ENCODE measurements at places on chromosomes 7 and 10.

DNA sequence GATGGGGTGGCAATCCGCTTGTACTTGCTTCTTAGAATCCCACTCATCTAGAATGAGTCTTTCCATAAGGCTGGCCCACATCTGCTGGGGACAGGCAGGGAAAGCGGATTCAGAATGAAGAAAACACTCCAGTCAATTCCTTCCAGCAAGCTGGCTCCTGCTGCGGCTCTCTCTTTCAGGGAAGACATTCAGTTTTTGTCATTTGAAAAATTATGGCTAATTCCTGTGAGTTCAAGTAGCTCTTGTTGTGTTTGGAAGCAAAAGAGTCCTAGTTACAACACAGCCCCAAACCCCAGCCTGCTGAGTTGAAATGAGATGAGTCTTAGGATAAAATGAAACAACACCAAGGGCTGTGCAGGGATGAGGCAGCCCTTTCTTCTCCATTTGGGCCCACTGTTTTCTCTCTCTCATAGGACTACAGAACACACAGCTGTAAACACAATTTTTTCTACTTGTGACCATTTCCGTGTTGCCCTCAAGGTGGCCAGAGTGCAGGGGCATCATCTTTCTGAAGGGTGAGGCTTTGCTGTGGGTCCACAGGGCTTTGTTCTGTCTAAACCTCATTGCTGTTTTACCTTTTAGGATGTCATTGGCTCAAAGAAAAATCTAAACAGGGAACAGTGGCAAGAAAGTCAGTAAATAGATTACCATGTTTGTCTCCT lies 90.8 kb upstream of the EEPD1 start:
- no peak for DNase-seq

DNA sequence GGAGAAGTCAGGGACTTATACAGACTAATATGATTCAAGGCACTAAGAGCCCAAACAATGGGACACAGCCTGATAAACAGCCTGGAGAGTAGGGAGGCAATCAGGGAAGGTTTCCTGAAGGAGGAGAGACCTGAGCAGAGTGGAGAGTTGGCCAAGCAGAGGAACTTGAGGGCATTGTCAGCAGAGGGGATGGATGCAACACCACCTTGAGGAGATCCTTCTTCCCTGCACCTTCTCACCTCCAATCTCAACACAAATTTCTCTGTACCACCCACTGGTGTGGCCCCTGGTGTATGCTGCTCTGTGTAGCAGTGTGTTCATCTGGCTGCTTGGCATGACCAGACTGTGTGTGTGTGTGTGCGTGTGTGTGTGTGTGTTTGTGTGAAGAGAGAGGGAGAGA lies 146.2 kb downstream of the WDR11 start:
- DNase-seq, result no peak

- DNase-seq, result no peak
Observed at GRCh38 chr10:29862923-29863614, 196.3 kb downstream of the JCAD start.

GRCh38 chr10:102994531-102995295 lies 76.6 kb downstream of the CNNM2 start:
- DNase-seq, result no peak

GRCh38 chr10:35413985-35414861 lies 77.9 kb downstream of the CCNY start:
- no peak for DNase-seq

DNA sequence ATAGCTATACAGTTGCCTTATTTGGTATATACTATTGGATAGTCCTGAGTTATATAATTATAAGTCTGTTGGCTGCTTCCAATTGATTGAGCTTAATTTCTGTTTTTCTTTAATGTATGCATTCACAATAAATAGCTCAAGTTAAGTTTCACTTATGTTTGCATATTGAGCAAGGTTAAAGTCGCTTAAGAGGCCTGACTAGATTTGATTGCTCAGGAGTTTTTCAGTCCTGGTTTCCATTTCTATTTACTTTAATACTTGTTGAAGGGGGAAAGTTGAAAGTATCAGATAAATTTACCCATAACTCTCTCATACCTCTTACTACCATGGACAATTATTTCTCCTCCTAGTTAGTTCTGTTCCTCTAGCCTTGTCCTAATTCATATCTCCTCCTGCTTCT lies 294.7 kb downstream of the ARL4A start:
- DNase-seq, result no peak

- no peak for DNase-seq
Observed at GRCh38 chr7:134992626-134993179, 6.4 kb downstream of the AGBL3 start.

- no peak for DNase-seq
Observed at GRCh38 chr10:119523895-119524719, 18.4 kb downstream of the RGS10 start.

DNA sequence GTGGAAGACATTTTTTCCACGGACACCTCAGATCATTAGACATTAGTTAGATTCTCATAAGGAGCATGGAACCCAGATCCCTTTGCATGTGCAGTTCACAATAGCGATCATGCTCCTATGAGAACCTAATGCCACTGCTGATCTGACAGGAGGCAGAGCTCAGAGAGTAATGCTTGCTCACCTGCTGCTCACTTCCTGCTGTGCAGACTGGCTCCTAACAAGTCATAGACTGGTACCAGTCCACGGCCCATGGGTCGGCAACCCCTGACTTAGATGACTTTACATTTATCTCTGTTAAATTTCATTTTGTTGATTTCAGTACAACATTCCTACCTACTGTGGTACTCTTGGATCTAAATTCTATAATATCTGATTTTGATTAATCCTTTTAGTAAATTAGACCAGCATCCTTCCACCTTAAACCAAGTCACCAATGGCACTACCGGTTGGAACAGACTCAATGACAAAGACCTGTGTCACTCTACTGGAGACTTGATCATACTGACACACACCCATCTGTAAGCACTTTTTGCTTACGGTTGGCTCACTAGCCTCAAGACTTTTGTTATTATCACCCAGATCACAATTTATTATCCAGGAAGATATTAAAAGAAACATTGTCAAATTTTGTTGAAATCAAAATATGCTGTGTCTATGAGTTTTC lies 8.0 kb upstream of the CCDC71L start:
- no peak for DNase-seq

DNA sequence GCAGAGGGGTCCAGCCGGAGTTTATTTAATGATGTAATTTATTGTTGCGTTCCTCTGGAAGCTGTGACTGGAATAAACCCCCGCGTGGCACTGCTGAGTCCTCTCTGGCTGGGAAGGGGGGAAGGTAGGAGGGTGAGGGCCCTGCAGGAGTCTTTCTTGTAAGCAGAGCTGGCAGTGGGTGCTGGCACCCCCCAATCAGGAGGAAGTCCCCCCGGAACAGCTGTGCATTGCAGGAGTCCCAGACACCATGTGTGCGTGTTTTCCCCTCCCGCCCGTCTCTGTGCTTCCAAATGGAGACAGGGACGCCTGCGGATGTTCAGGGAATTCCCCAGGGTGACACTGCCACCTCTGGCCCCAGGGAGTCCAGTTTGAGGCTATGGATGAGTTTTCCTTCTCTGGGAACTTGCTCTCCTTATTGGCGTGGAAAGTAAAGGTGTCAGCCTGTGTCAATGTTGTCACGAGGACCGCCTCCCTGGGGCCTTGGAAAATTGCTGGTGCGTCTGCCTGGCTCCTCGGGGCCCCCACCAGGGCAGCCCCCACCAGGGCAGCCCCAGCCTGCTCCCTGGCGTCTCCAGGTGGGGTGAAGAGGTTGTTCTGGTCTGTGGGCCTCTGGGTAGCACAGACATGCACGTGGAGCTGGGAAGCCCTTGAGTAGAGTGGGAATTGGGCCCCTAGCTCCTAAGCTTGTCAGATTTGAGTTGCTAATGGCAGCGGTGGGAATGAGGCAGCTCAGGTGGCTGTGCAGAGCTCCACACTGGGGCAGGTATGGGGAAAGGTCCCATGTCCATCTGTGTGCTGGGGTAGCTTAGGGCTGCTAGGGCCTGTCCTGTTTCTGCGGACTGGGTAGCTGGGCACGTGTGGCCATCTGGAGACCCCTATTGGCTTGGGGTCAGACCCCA lies 2.7 kb downstream of the FZD9 start:
- DNase-seq, result no peak

DNA sequence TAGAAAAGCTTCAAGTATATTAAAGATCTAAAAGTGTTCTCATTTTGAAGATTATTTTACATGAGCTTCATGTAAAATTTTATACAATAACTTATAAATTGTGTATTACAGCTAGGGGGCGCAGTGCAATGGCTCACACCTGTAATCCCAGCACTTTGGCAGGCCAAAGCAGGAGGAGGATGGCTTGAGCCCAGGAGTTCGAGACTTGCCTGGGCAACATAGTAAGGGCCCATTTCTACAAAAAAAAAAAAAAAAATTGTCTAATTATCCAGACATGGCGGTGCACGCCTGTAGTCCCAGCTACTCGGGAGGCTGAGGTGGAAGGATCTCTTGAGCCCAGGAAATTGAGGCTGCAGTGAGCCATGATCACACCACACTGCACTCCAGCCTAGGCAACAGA lies 16.6 kb downstream of the ACBD5 start:
- DNase-seq, result peak; percentile 14

DNA sequence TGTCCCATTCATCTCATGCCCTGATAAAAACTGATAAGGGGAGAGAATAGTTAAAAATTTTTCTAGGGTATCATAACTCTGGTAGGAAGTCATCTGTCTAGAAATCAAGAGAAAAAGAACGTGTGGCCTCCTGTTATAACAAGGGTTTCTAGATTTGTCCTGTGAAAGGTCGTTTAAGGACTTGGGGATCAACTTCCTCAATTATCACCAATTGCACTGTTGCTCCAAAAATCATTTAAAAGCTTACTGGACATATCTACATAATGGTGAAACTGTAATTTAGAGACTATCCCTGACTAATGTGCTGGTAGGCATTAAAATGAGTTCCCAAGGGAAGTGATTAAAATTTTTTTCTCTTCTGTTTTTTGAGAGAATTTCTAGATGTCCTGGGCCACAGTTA lies 58.2 kb downstream of the GPR141 start:
- no peak for DNase-seq

- no peak for DNase-seq
Observed at GRCh38 chr7:32948202-32948601, 9.0 kb upstream of the FKBP9 start.

DNA sequence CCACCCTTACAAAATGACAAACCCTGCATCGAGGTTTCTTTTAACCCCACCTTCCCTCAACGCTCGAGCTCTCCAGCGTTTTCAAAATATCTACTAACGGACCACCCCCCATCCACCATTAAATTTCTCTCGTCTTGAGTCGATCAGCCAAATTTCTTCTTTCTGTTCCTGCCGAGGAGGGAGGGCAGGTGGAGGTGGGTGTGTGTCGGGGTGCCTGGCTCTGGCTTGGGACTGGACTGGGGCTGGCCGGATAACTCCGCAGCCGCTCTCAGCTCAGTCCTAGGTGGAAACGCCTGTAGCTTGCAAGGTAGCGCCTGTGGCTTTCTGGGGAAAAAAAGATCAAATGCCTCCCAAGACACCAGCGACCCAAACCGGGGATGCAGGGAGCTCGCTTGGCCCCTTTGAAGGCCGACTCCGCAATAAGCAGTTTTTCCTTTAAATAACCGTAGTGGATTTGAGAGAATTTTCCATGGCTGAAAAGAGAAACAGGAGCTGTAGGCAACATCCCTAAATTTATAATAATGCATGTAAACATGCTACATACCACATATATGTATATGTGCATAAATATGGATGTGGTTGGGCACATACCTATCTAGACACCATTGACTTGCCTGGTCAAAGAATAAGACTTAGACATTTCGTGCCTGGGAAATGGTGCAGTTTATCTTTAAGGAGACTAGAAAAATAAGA lies 1.9 kb upstream of the TMEM178B start:
- peak; percentile 35 for DNase-seq

GRCh38 chr10:79979310-79979975 lies 30.5 kb upstream of the SFTPD start:
- DNase-seq, result no peak

- no peak for DNase-seq
Observed at GRCh38 chr7:45400680-45401079, 173.5 kb upstream of the ADCY1 start.

DNA sequence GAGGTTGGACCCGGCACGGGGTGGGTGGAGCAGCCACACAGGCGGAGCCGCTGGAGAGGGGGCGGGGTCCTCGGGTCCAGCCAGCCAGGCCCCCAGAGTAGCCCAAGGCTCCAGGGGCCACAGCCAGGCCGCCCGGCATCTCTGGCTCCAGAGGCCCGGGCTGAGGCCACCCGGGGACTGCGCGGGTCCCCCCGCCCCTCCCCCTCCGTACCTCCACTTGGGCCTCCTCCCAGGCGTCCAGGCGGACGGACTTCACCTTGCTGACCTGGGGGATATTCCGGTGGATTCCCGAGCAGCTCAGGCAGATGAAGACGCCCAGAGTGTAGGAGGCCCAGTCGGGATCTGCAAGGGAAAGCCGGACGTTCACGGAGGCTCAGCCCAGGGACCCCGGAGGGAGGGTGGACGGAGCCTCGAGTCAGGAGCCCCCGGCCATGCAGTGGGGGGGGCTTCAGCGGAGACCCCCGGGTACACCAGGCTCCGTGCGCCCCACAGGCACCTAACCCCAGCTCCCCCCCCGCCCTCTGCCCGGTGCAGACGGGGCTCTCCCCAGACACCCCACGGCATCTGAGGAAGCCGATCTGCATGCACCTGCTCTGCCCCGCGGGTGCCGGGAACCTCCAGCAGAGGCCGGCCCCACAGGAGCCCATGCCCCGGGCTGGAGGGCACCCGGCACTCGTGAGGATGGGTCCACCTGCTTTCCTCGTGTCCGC lies 19.2 kb downstream of the ADAP1 start:
- DNase-seq, result no peak

DNA sequence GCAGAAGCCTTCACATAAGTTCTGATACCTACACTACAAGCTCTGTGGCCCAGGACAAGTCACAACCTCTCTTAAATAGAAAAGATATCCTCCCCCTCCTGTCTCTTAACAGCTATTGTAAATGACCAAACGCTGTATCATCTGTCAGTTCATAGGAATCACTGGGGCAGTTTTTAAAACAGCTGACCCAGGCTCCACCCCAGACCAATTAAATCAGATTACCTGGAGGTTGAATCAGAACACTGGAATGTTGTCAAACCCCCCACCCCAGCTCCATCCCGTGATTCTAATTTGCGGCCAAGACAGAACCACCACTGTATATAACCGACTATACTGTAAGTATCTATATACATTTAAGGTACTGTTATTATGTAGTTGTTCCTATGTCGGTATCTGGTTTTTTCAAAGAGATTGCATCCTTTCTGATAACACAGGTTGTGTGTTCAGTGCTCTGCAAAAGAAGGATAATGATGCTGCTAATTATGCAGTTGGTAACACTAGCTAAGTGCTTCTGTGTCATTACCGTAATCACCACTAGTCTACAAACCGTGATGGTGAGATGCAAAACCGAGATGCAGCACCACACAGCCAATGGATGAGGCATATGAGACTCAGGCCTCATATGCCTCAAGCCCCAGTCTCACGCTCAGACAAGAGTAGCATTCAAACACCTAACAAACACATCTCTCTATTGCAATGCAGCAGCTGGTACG lies 47.4 kb downstream of the TNS3 start:
- DNase-seq, result peak; percentile 58

- DNase-seq, result no peak
Observed at GRCh38 chr7:139567647-139568345, 44.3 kb downstream of the CLEC2L start.

GRCh38 chr10:809671-810350 lies 120.3 kb upstream of the DIP2C start:
- no peak for DNase-seq

- no peak for DNase-seq
Observed at GRCh38 chr10:13001041-13001886, at the start of gene CCDC3. CCDC3 (minus strand) TSS chr10:13001713; CDS start chr10:13001570, 143 bp downstream.
